Naive thymus-derived CD8-positive, alpha-beta T cell (primary cell): ENCODE measurements at places on chromosomes 7 and 10. TPM values are rescaled to one million over a fixed set of nuclear protein-coding genes. Genes with fewer than 3 reads are reported as not detected.

Gene TMEM273
- total RNA-seq: 0.83 TPM

Gene CCDC126
- 15.0 TPM for total RNA-seq

DNA sequence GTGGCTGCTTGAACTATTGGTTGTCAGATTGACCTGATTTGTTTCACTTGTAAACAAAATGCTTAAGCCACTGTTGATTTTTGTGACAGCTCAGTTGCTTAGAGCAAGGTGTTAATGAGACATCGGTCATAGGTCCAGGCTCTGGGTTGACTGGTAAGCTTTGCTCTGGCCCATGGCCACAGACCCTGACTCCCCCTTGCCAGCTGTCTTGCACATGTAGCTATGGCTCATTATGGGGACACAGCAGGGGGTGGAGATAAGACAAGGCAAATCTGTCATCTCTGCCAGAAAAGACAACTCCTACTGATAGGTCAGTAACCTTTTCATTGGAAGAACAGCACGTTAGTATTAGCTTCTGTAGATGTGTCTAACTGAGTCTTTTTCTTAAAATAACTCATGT lies 95.3 kb downstream of the KAT6B start:
- H3K36me3 ChIP-seq: peaks cover 8% of the 10 kb centered on the region
- no peak overlapping the region for H3K27ac ChIP-seq
- H3K4me1 ChIP-seq: peaks cover 46% of the 10 kb centered on the region

DNA sequence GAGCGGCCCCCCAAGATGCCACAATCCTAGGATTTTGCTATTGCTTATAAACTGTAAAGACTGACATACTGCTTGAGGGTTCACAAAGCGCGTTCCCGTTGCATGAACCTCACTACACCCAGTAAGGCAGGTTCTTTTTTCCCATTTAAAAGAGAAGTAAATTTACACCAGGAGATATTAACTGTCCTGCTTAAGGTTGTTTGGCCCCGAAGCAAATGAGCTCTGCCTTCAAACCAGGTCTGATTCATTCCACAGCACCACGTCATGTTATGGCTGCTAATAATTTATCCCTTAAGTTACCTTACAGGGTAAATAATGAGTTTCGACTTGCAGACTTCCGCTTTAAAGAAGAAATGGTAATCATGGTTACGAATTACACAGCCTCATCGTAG lies 559 bp upstream of the FKBP14 start:
- no peaks in the 10 kb centered on the region for H3K36me3 ChIP-seq
- H3K4me3 ChIP-seq: peak overlapping the region; percentile 96
- H3K27ac ChIP-seq: peak overlapping the region; percentile 53
- H3K4me1 ChIP-seq: peaks cover 19% of the 10 kb centered on the region

- H3K4me3 ChIP-seq: no peak overlapping the region
- DNase-seq: no peak
- H3K27ac ChIP-seq: no peak overlapping the region
- H3K27me3 ChIP-seq: peaks cover 4% of the 10 kb centered on the region
- no peaks in the 10 kb centered on the region for H3K36me3 ChIP-seq
These were observed 77.6 kb downstream of the DENND2A start for GRCh38 chr7:140562926-140563481.

DNA sequence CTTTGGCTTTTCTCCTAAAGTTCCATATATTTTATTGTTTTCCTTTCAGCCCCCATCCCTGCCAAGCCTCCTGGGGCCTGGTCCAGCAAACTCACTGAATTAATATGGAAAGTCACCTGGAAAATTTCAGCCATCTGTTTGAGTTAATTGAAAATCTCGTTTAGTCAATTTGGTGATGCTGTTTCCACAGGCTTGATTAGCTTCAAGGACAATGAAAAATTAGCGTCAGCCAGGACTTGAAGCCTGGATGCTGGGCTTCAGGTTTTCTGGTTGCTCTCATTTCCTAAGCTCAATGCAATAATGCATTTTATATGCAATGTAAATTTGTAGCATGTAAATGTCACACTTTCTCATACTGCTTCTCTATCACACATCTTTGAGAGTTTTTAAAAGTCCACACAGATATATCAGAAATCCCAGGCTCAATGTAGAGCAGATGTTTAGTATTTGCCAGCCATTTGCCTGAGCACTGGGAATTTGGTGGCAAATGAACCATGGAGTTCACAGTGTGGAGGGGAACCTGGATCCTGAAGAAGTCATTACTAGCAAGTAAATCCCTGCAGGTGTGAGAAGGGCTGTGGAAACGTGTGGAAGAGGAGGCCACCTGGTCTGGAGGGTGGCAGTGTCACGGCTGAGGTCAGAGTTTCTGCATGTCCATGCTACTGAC lies 228.5 kb downstream of the PAXIP1 start:
- DNase-seq: no peak
- H3K27me3 ChIP-seq: peaks cover 6% of the 10 kb centered on the region
- H3K27ac ChIP-seq: no peak overlapping the region
- H3K4me1 ChIP-seq: peaks cover 2% of the 10 kb centered on the region
- H3K36me3 ChIP-seq: peaks cover 3% of the 10 kb centered on the region

DNA sequence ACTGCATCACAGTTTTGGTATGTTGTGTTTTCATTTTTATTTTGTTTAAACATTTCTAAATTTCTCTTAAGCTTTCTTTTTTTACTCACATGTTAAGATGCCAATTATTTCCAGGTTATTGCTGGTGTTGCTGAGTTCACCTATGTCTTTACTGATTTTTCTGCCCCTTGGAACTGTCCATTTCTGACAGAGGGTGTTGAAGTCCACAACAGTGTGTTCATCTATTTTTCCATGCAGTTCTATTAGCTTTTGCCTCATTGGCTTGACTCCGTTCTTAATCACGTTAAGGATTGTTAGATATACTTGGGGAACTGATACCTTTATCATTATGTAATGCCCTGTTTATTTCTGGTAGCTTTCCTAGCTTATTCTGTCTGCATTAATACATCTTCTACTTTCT lies 158.0 kb upstream of the TCERG1L start:
- H3K4me3 ChIP-seq: no peak overlapping the region
- DNase-seq: no peak
- H3K27me3 ChIP-seq: peaks cover 5% of the 10 kb centered on the region
- H3K36me3 ChIP-seq: no peaks in the 10 kb centered on the region

- peaks cover 3% of the 10 kb centered on the region for H3K4me1 ChIP-seq
- no peaks in the 10 kb centered on the region for H3K27me3 ChIP-seq
- no peak overlapping the region for H3K4me3 ChIP-seq
- no peaks in the 10 kb centered on the region for H3K36me3 ChIP-seq
- no peak for DNase-seq
These were observed 10.9 kb downstream of the FAM131B start for GRCh38 chr7:143351574-143351973.
